Urinary bladder (tissue), 4 donors: ENCODE measurements at places on chromosomes 11 and 22. TPM values are rescaled to one million over a fixed set of nuclear protein-coding genes. Genes with fewer than 3 reads are reported as not detected.

The PGR gene
- 8.6 TPM for total RNA-seq

The PKP3 gene
- total RNA-seq = 5.2 TPM

The CCDC116 gene
- 0.53 TPM for total RNA-seq

The DDI1 gene
- not detected for total RNA-seq

The STK33 gene
- 11.0 TPM for total RNA-seq

The OTOG gene
- 0.05 TPM for total RNA-seq

The GAS2 gene
- 18.8 TPM for total RNA-seq

The VSIG2 gene
- total RNA-seq = 27.5 TPM

The ANO5 gene
- total RNA-seq = 15.4 TPM

The INPP5J gene
- 0.32 TPM for total RNA-seq

- no peak for DNase-seq
These were observed 805.2 kb upstream of the CCDC90B start for GRCh38 chr11:84091212-84091986.

DNA sequence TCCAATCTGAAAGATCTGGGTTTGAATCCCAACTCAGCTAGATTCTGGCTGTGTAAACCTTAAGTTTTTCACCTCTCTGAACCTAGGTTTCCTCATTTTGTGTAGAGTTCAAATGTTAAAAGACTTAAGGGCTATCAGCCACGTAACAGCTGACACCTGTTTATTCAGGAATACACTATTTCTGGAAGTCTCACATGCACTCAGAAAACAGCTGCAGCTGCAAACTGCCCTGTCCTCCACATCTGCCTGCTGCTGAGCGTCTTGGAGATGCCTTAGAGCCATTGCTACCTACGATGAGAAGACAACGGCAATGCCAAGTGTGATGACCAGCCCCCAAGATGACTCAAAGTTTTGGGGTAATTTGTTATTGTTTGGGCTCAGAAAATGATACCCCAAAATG lies 6.7 kb upstream of the TRIM44 start:
- DNase-seq = no peak

DNA sequence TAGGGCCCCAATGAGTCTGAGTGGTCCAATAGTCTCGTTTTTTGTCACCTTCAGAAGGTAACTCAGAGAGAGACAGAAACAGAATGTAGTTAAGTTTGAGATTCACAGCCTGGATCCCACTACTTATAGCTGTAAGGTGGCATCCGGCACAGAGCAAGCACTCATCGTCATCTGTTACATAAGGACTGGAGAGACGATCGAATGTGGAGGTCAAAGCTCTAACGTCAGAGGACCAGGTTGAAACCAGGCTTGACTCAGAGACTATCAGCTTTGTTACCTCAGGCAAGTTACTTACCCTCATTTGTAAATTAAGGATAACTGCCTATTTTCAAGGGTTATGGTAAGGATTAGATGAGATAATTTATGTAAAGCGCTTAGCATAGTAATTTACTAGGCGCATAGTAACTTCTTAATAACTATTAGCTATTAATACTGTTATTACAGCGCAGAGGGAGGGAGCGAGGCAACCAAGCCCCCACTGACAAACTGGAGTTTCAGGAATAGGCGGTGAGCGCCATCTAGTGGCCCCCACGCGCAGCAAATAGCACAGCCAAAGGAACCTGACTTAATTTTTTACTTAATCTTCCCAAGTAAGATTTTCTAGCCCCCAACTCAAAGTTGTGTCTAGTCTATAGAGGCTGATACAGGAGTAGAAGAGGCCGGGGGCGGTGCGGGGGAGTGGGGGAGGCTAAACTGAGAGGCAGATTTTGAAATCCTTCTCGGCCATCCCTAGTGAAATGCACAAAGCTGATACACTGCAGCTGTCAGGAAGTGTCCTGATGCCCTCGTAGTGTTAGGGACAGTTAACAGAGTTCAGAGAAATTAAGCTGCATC lies 29.0 kb upstream of the API5 start:
- no peak for DNase-seq

- no peak for DNase-seq
These were observed 73.7 kb upstream of the OR4B1 start for GRCh38 chr11:48142889-48143288.

- DNase-seq = no peak
These were observed 17.7 kb downstream of the DNAJC24 start for GRCh38 chr11:31387379-31387778.

DNA sequence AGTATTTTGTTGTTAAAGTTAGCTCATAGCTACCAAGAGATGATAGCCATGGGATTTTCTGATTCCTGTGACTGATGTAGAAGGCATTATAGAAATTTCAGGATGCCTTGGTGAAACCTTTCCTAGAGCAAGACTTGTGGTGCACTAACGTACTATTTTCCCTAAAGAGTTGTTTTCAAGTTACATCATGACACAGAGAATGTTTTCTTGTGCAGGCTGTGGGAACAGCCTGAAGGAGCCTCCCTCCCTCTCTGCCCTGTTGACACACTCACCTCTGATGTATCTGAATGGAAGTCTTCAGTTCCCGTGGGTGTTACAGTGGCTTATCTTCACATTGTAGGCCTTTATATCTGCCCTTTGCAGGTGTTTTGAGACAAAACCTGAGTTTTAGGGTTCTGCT lies 121.6 kb downstream of the LDLRAD3 start:
- DNase-seq = no peak

- no peak for DNase-seq
These were observed 19.3 kb upstream of the ST3GAL4 start for GRCh38 chr11:126336138-126336541.

DNA sequence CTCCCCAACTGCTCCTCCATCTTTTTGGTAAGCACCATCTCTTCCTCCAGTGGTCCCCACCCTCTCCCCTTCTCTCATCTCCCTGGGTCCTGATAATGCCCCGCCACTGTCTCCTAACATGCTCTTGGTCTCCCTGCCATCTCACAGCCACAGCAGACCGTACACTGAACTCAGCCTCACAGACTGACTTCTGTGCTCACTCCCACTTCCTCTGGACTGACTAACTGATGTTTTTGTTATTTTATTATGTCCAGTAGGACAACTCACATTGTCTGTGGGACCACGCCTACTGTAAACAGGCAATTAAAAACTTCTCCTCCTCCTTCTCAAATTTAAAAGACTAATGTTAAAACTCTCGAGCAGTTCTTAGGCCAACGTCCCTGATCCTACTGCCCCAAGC lies 2.6 kb upstream of the GNAZ start:
- no peak for DNase-seq

DNA sequence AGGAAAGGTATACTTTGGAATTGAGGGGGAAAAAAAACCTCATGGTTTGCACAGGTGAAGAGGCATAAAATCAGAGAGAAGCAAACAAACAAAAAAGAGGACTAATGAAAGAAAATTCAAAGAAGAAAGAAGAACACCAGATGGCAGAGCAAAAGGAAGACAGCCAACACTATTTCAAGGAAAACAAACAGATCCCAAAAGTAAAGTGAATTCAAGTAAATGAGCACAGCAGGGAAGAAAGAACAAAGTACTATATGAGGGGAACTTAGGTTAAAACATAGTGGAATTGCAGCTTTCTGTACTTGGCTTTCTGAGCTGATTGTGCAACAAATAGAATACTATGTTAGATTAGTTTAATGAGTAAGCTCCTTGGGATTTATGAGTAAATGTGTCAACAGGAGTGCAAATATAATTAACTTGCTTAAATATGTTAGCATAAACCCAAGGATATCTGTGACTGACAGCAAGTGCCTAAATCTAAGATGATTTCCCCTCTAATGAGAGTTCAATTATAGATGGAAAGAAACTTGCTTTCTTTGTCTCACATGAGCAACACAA lies 404.6 kb upstream of the CNTN5 start:
- no peak for DNase-seq

GRCh38 chr11:116527180-116527991 lies 245.4 kb downstream of the BUD13 start:
- no peak for DNase-seq

- DNase-seq = no peak
These were observed 38.9 kb downstream of the ARHGEF12 start for GRCh38 chr11:120375076-120375475.

- DNase-seq = no peak
These were observed 22.1 kb upstream of the PEX26 start for GRCh38 chr22:18055619-18056160.

GRCh38 chr22:26643418-26644100 lies 13.8 kb upstream of the MIAT start:
- no peak for DNase-seq
